Stimulated activated CD4-positive, alpha-beta T cell treated with anti-CD3 and anti-CD28 coated beads, Interleukin-2, amount 100 ng/mL, for 24 hours (primary cell): ENCODE measurements at places on chromosomes 12 and 14.

DNA sequence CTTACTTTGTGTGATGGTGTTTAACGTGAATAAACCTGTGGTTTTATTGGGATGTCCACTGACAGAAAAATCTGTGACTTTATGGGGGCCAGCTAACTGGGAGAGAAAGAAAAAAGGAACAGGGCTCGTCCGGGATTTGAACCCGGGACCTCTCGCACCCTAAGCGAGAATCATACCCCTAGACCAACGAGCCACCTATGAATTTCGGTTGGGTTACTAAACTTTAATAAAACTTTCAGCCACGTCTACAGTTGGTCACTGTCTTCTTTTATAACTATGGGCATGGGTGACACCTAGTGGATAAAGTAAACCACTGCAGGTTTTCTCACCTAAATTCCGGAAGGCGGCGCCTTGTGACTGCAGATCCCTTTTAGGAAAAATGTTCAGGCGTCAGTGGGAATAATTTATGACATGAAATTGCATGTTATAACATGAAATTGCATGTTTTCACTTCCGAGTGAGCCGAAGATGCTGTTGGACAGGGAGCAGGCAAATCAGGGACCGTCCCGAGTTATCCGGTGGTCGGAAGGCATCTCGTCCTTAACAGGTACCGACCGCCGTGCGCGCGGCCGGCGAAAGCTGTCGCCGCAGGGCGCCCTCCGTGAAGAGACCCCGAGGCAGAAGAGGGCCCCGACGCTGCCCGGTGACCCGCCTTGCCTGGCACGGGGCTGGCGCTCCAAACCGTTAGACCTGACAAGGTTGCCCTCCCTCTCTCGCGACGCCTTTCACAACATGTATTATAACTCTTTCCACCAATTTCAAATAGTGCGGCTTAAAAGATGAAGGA lies 18.2 kb upstream of the RNASE12 start:
- peak; percentile 55 for DNase-seq

- DNase-seq = no peak
Measured at GRCh38 chr12:47939009-47939601, 24.3 kb upstream of the TMEM106C start.

DNA sequence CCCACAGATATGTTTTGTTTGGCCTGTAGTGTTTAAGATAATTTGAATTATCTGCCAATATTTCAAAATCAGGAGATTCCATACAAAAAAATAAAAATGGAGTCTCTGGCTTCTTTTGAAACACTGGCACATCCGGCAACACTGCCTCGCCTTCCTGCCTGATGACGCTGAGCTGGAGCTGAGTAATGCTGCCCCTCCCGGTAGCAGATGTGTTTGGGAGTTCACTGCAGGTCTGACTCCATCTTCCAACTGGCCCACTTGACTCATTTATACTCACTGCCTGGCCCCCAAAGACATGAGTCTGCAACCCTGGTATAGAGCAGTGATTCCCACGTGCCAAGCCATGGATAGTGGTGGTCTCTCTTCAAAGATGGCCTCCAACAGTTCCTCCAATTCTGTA lies 7.4 kb downstream of the CIT start:
- DNase-seq = no peak

- no peak for DNase-seq
Measured at GRCh38 chr12:22657538-22657937, 32.6 kb downstream of the ETNK1 start.

DNA sequence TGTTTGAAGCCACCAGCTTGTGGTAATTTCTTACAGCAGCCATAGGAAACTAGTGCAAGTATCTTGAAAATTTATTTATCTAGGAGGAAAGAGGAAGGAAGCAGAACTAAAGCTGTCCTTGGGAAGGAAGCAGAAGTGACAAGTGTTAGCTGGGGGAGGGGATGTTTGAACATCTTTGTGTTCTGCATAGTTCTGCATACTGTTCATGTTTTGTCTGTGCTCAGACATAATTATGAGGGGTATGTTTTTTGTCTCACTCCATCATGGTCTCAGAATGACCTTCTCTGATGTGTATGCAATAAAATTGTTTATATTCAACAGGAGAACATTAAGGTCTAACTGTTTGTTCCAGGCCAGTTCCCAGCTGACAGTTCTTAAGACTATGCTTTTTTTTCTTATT lies 606.5 kb downstream of the GALC start:
- no peak for DNase-seq

- DNase-seq = no peak
Measured at GRCh38 chr12:94862421-94862820, 141.1 kb downstream of the NDUFA12 start.

GRCh38 chr12:2998789-2999264 lies 39.6 kb downstream of the TEAD4 start:
- DNase-seq = no peak

DNA sequence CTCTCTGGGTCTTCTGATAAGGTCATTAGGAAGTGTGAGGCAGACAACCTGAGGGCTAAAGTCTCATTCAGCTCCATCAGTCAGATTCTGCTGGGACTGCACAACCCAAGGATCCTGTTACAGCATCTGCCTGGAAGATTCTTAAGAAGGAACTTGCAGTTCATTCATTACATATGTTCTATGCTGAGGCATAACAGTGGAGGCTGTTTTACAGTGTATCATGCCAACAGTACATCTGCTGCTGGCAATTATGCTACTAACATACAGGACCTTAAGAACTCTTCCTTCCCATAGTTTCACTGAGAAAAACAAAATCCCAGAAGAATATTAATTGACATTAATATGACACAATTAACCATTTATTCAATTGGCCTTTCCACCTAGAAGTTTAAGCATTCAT lies 968.6 kb downstream of the DIO2 start:
- no peak for DNase-seq

DNA sequence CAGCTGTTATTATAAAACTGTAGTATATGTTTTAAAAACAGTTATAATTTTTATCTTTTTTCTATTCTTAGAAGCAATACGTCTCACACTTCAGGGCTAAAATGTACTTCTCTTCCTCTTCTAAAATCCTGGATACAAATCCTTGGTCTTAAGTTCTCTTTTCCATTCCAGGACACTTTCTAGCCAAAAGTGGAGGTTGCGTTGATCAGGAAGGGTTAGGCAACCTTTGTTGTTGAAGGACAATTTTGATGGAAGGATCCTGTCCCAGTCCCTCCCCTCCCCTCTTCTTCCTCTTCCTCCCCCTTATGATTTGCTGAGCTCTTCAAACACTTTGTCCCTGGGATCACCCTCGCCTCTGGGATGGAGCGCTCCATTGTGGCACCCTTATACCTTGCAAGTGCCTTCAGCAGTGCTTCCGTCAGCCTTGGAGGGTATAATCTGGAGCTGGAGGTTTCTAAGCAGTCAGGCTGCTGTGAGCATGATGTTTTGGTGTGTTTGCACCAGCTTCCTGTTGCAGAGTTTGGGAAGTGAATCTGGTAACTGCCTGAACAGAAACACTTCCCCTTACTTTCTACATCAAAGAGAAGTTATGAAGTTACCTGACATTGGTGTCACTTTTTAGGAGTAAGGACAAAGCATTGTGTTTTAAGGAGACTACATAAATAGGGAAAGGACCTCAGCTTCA lies 87.4 kb upstream of the SLC38A2 start:
- DNase-seq = no peak

- DNase-seq = no peak
Measured at GRCh38 chr14:36582011-36582873, at the start of gene NKX2-8. TSS of gene NKX2-8 (minus strand) at chr14:36582614. CDS start at chr14:36582389, 225 bp downstream.

- DNase-seq = no peak
Measured at GRCh38 chr12:94434171-94434570, 25.5 kb downstream of the CEP83 start.

DNA sequence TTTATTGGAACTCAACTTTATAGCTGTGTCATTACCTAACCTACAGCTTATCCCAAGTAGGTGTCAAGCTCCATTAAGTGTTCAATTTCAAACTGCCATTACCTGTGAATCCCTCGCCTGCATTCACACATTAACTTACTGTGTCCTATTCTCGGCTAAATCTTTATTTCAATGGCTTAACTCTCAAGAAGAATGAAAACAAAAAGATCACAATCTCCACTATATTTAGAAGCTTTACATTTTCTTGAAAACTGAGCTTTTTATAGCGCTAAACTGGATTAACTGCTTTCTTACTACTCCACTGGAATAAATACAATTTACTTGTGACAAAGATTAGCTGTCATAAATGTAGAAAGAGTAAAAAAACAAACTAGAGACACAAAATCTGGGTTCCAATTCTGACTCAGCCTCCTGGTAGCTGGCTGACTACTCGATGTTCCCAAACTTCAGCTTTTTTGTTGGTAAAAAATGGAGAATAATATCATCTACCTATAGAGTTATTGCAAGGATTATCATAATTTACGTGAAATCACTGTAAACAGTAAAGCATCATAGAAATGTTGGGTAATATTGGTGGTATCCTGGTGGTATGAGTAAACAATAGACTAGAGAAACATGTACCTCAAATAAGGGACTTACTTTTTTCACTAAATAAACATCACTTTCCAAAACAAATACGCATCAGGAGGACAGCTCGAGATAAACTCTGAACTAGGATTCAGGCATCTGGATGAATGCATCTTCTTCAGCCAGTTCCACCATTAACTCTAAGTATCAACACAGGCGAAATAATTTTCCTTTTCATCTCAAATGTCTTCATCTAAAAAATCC lies 1.7 kb downstream of the RALGAPA1 start:
- DNase-seq = no peak

DNA sequence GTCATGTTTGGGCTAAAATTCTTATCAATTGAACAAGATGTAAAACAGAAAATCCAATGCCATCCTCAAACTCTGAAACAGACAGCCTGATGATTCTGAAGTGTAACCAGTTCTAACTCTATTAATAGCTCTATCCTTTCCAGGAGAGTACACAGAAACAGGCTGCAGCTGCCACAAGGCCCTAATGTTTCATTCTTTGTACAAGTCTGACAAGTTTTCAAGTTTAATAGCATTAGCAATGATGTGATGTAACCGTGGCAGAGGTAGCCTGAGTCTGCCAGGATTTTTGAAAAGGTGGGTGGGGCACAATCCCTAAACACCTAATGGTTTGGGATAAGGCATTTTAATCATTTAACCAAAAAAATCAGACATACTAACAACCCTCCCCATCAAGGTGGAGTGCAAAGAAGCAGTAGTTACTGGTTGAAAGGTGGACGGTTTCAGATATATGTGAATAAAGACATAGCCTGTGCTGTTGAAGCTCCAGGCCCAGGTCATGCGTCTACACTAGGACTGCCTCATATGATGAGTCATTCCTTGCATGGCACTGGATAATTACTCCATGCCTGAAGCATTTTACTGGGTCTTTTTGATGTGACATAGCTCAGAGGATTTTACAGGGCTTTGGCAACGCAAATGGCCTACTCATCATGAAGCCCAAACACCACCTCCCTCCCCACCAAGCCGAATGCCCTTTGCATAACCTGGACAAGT lies 145.1 kb upstream of the GRIP1 start:
- DNase-seq = no peak

DNA sequence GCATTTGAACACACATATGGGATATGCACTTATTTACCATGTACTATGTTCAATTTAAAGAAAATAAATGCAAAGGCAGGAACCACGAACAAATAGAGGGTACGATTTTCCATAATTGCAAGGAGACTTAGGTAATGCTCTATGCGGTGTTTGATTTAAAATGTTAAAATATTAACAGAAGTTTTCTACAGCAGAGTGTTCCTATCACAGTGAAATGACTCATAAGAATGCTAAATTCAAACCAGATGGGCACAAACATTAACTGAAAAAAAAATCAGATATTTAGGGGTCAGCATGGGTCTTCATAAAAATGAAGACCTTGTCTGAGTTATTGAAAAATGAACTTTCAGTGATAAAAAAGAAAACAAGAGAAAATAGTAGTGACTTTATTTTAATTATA lies 65.4 kb downstream of the LLPH start:
- DNase-seq = no peak

DNA sequence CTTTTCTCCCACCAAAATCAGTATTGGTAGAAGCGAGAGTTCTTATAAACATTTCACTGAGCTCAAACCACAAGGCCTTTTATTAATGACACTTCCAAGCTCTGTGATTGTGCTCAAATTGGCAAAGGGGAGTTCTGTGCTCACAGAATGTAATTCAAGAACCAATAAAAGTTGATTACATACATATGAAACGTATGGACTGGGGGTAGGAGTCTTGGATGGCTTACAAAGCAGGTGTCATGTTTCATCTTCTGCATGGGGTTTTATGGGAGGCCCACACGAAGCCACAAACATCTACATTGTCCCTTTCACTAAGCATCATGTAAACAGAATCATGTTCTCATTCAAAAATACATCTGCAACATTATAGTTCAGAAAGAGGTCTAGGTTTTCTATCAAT lies 828.3 kb downstream of the VRK1 start:
- no peak for DNase-seq

- no peak for DNase-seq
Measured at GRCh38 chr12:55132816-55133215, 6.6 kb downstream of the OR9K2 start.

DNA sequence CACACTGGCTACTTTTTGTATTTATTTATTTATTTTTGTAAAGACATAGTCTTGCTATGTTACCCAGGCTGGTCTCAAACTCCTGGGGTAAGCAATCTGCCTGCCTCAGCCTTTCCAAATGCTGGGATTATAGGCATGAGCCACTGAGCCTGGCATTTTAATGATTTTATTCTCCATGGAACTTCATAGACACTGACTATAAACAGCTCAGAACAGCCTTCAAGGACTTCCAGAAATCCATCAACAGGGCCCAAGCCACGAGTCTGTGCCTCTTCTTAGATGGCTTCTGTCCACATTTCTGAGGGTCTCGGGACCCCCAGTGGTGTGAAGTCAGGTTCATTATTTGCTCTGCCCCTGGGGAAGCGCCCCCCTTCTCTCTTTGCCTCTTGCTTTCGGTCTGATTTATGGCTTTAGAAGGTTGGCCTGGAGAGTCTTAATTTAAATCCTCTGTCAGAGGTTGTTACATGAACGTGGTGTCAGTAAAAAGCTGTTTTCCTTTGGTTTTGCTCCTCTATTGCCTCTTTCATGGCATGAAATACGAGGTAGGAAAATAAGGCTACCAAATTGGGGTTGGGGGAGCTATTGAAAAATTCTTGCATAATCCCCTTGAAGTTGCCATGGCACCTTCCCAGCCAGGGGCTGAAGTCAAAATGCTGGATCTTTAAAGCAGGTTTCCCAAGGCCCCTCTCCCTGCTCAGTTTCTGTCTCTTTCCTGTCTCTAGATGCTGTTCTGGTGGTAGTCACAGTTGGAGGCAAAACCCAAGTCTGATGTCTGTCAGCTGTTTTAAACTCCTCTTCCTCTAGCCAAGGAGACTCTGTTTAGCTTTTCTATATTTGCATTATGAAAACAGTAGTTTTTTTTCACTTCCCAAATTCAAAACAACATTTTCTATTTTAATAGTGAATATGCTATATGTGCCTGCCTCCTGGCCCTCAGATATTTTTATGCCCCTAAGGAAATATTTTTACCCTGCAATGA lies 129.4 kb downstream of the SMOC1 start:
- DNase-seq = no peak

- no peak for DNase-seq
Measured at GRCh38 chr12:22588817-22589216, 36.2 kb upstream of the ETNK1 start.
